ENCODE measurements at places on chromosomes 1 and 21.

GRCh38 chr1:4016351-4017130 is 116.5 kb upstream of the C1orf174 start:
- DNase-seq: no peak

GRCh38 chr21:27498025-27498424 is 531.1 kb upstream of the ADAMTS5 start:
- DNase-seq: no peak

DNA sequence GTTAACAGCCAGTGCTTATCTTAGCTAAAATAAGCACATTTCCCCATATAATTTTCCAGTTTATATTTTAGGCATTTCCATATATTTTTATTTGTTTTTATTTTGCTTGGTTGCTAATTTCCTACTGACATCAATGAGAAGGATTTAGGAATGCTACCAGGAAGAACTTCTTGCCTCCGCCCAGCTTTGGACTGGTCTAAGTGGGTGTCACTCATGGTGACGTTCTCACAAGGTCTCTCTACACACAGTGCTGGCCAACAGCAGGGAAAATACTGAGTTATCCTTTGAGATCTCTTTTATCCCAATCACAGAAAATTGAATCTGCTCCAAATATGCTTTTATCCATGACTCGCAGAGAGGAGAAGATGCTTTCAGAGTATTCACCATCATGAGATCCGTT is 13.2 kb downstream of the MX1 start:
- DNase-seq: no peak

GRCh38 chr1:193185901-193186731 is at the start of gene B3GALT2:
Gene B3GALT2, minus strand, starts transcription at chr1:193186613. Its CDS starts 5,051 bp downstream, at chr1:193181562.
- DNase-seq: peak; percentile 19

- DNase-seq: peak; percentile 9
Observed at GRCh38 chr1:114668784-114669561, 876 bp downstream of the DENND2C start.

DNA sequence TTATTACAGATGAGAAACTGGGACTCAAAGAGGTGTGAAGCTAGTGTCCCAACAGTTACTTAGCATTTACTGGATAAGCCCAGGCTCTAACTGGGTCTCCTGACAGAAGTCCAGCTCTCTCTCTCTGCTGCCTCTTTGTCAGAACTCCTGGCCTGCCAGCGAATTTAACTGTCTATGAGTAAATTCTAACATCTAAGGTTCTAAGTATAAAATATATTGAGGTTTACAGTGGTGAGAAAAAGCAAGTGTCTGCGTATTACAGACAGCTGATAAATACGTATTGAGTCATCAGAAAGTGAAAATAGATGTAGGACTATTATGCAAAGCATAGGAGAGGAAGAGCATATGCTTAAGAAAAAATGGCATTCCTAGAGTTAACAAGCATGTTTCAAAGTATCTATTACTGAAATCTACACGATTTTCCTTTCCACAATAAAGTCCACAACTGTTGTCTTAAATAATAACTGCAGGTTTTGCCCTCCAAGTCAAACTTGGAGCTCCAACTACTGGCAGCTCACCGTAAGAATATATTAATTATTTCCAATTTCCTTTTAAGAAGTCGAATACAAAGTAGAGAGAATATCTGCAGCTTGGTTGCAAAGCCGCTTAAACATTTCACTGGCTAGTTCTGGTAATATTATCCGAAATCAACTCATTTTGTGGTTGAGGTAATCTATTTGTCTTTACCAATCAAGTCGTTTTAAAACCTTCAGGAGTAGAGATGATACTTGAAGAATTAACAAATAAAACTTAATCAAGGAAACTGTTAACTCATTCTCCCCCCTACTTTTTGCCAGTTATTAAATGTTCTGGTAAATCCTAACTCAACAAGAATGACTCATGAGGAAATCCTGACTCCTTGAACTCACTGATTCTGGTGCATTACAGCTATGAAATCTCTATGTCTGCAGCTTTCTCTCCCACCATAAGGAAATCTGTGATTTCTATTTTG is 1.4 kb upstream of the RGS2 start:
- DNase-seq: no peak

- no peak for DNase-seq
Observed at GRCh38 chr1:54604572-54605370, 18.6 kb downstream of the FAM151A start.

- peak; percentile 4 for DNase-seq
Observed at GRCh38 chr1:221335161-221336101, 406.5 kb downstream of the DUSP10 start.

DNA sequence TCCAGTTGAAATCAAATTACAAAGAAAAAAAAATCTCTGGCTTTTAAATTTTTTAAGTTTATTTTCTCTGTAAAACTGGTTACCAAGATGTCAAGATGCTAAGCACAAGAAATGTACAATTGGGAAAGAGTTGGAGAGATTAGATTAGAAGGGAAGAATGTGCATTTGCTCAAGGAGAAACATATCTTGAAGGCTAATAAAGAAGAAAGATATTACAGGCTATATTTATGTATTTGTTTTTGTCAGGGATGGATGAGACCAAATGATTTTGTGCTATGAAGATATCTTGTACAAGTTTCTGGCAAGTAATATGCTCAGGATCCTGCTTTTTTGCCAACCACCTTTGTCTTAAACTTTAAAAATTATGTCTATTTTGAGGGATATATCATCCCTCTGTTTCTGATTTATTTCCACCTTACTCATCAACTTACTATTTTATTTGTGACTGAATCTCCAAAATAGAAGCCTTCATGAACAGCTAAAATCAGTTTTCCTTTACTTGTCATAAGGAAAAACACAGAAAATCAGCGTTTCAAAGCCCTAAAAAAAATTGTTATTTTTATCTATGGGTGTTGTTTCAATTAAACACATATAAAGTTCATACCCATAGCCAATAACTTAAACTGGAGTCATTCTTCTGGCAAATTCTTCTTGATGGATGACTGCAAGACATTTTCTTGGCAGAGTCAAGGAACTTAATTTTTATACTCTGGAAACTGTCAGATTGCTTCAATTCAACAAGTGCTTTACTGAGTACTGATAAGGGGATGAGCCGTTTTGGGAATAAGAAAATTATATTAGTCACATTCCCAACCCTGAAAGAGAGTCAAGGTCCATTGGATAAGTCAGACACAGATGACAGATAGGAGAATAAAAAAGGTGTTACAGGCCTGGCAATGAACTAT is 141.8 kb downstream of the CTH start:
- DNase-seq: no peak

- no peak for DNase-seq
Observed at GRCh38 chr21:45529785-45530422, 12.3 kb downstream of the SLC19A1 start.

GRCh38 chr1:206430031-206430983 is 40.0 kb upstream of the IKBKE start:
- no peak for DNase-seq

DNA sequence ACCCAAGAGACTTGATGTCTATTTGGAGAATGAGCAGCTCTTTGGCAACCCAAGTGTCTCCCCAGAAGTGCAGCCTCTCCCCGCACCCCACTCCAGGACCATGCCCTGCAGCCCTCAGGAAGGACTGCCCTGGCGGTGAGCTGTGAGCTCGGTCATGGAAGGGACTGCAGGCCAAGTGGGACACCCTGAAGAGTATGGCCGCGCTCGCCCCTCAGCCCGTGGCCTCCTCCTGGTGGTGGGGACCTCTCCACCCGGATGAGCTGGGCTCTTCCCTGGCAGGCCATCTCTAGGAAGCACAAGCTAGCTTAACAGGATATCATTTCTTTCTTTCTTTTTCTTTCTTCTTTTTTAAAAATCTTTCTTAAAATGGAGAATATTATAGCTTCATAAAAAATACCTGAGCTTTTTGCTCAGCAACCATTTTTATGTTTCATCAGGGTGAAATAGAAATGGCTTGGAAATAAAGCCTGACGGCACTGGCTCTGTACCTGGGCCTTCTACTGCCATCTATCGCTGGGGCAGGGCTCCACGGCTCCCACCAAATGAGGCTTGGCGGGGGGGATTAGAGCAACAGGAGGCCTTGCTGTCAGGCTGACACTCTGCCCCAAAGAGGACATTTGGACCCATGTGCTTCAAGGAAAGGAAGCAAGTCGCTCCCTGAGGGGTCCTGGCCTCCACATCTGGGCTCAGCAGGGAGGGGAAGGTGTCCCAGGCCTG is 296.2 kb upstream of the VAMP3 start:
- DNase-seq: no peak

GRCh38 chr1:8603220-8603616 is 214.2 kb downstream of the RERE start:
- DNase-seq: no peak

DNA sequence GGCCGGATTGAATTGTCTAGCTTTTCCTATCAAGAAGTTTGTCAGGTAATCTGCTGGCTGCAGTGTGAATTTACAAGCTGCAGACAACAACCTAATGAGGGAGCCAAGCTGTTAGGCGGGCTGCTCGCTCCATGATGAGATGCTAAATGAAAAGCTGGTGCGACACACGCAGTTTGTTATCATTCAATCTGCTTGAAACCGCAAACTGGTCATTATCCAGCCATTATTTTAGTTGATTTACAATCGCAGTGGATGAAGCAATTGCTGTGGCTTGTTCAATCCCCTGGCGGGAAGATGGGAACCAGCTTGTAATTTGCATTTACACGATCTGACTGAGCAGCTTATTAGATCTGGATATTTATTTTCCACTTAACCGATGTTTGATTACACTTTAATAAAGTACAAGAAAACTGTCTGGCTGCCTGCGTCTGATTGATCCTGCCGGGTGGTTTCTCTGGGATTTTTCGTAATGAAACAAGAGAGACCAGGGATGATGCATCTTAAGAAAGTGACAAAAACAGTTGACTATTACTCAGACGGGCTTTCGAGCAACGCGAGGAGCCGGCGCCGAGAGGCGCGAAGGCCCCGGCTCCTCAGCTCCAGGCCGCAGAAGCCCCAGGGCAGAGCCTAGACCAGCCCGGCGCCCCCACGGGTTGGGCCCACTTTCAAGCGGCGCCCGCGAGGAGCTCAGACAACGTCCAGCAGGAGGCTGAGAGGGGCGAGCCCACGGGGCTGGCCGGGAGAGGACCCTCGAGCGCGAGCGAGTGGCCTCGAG is 118.0 kb upstream of the BARHL2 start:
- DNase-seq: no peak

- no peak for DNase-seq
Observed at GRCh38 chr21:40672602-40673001, 174.4 kb downstream of the DSCAM start.

GRCh38 chr1:205480349-205480985 is 24.0 kb upstream of the CDK18 start:
- DNase-seq: no peak

DNA sequence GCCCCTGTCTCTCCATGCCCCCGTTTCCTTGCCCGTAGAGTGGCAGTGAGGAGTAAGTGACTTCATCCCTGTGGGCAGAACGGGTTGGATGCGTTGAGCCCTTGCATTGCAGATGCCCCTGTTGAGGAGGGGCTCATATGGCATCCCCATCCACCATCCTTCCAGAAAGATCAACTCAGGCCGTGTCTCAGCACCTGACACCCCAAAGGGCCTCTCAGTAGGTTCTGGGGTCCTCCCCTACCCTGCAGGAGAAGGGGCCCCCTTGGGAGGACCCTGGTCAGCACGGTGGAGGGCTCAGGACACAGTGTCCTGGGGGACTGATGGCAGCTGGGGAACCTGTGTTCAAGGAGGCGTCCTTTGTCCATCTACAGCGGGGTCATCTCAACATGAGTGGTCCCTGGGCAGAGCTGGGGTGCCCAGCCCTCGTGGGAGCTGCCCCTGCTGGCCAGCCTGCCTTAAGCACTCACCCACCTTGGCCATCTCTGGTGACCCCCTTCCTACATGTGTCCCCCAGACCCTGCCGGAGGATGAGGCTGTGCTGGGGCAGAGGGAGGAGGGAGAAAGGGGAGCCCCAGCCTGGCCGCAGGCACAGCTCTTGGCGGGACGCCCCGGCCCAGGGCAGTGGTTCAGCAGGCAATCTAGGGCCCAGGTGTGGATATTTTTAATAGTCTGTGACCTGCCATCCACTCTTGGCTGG is 48.2 kb upstream of the ACTRT2 start:
- no peak for DNase-seq

GRCh38 chr1:63782982-63783381 is 9.2 kb downstream of the ROR1 start:
- DNase-seq: no peak

- no peak for DNase-seq
Observed at GRCh38 chr1:42966688-42967612, 8.3 kb upstream of the SLC2A1 start.

- DNase-seq: no peak
Observed at GRCh38 chr1:153248176-153248879, 11.2 kb upstream of the LORICRIN start.

GRCh38 chr1:198902655-198903054 is 263.8 kb downstream of the PTPRC start:
- no peak for DNase-seq

- DNase-seq: no peak
Observed at GRCh38 chr1:117671781-117672501, 66.1 kb downstream of the TENT5C start.

GRCh38 chr1:145690587-145691558 is 16.3 kb downstream of the PDZK1 start:
- no peak for DNase-seq

DNA sequence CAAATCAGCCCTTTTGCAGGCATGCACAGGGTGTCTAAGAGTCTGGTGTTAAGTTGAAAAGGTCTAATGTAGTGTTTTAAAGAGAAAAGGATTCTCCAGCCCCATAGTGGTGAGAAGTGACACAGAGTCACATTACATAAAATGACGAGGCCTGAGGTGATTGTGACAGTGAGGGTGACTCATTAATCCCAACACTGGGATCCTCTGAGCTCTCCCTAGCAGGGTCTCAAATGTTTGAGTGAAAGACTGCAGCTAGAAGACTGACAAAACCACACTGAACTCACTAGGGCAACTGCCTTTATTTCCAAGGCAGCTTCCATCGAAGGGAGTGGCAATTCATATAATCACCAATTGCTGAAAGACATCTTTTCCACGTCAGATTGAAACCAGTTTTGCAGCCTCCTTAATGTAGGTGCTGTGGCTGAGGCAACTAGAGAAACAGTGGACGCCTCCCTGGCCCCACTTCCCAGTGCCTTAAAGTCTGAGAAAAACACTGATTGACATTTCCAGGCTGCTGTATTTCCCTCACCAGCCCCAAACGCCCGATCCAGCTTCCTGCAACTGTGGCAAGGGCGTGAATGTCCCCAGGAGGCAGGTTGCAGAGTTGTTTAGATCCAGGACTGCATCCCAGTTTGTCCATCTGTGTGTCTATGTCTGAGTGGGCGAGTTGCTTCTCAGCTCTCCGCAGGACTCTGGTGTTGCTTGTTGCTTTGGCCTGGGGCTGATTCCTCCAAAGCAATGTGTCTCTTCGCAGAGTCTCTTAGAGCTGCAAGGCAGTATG is 81.4 kb downstream of the RUNX1 start:
- no peak for DNase-seq

- peak; percentile 81 for DNase-seq
Observed at GRCh38 chr1:59645893-59646292, 168.9 kb upstream of the HOOK1 start.

GRCh38 chr1:6108476-6108875 is 62.8 kb downstream of the KCNAB2 start:
- DNase-seq: no peak

DNA sequence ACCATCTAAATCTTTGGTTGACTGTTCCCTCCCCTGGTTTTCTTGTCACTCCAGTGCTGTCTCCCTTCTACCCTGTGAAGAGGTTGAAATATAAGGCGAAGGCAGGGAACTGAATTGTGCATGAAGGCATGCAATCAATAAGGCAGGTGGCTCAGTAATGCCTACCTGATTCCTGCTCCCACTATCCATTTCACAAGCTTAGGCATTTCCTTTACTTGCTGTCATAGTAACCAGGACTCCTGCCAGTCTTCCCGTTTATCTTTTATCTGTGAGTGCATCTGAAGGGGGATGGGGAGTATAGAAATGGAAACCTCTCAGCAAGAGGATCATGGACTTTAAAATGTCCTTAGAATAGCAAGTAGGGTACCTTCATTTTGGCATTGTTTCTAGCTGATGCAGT is 40.5 kb downstream of the MRPS6 start:
- DNase-seq: no peak
